ENCODE measurements at places on chromosomes 12 and 14.
A peak's percentile ranks its signal among the peaks of the same experiment; 100 is the strongest.

DNA sequence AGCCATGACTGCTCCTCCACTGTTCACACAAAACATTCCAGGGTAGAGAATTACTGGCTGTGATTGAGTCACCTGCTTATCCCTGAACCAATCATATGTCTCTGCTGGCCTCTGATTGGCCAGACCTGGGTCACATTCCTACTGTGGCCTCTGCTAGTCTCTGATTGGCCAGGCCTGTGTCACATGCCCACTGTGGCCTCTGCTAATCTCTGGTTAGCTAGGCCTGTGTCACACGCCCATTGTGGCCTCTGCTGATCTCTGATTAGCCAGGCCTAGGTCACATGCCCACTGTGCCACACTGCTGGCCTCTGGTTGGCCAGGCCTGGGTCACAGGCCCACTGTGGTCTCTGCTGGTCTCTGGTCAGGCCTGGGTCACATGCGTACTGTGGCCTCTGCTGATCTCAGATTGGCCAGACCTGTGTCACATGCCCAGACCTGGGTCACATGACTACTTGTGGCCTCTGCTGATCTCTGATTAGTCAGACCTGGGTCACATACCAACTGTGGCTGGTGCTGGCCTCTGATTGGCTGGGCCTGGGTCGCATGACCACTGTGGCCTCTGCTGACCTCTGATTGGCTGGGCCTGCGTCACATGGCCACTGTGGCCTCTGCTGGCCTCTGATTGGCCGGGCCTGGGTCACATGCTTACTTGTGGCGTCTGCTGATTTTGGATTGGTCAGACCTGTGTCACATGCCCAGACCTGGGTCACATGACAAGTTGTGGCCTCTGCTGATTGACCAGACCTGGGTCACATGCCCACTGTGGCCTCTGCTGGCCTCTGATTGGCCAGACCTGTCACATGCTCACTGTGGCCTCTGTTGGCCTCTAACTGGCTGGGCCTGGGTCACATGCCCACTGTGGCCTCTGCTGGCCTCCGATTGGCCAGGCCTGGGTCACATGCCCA is 251.6 kb downstream of the SLC15A4 start:
- no peak for DNase-seq

- no peak for DNase-seq
Measured at GRCh38 chr12:14403293-14403692, 37.8 kb downstream of the ATF7IP start.

DNA sequence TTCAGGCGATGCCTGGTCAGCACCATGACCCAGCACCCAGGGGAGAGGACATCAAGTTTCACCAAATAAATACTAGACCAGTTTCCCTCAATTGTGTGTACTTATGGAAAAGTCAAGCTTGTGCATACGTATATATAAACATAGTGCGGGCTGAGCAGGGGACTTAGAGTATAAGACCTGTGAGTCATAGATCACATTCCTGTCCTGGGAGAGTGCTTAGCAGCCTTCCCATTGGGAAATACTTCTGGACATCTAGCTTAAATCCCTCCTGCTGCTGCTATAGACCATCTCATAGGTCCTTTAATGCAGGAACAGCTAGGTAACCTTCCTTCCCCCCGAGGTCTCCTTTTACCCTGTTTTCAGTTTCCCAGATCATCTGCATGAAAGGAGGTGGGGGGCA is 51.9 kb downstream of the PRMT8 start:
- DNase-seq = no peak

DNA sequence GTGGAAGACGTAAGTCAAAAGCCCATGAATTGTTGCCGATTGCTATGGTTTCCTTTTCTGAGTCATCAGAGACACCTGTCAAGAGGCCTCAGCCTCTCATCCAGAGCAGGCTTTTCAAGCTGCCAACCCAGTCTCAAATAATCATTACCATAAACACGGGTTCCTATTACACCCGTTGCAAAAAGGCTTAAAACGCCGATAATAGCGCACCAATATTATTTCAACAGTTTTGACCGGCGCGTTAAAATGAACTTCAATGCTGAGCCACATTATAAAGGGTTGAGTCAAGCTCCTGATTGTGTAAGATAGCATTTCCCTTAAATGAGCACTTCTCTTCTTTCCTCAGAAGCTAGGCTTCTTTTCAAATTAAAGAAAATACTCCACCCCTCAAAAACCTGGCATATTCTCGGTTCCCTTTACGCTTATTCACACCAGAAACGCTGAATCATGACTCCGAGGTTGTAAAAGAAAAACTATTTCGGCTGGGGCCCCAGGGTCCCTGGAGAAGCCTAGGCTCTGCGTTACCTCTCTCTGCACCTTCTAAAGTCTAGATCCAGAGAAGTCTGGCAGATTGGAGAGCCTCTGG is 1.4 kb downstream of the TMTC1 start:
- DNase-seq = peak; percentile 68

GRCh38 chr12:21773806-21774205 is 700 bp downstream of the KCNJ8 start:
- DNase-seq = no peak

GRCh38 chr14:50924843-50925242 is 19.4 kb downstream of the PYGL start:
- no peak for DNase-seq

GRCh38 chr12:89980236-89980635 is 271.6 kb upstream of the ATP2B1 start:
- peak; percentile 72 for DNase-seq

GRCh38 chr12:41277100-41277945 is 89.2 kb downstream of the PDZRN4 start:
- DNase-seq = peak; percentile 38

GRCh38 chr12:29396774-29397173 is 15.8 kb upstream of the ERGIC2 start:
- DNase-seq = no peak

- no peak for DNase-seq
Measured at GRCh38 chr12:129161511-129161910, 308.2 kb downstream of the GLT1D1 start.

GRCh38 chr12:49825971-49826421 is 2.2 kb downstream of the NCKAP5L start:
- peak; percentile 22 for DNase-seq

DNA sequence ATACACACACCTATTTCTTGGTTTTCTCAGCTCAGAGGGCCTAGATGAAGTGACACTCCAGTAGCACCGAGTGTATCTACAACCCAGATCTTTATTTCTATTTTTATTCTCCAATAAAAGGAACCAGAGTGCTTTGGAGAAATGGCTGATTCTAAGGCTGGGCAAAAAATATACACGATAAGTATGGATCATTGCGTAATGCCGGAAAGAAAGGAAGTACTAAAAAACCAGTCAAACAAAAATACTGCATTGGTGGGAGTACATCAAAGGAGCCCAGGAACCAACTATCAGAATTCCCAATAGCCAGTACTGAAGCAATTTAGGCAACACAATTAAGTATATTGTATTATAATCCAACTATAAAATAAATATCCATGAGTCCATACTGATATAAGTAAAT is 400.9 kb upstream of the CCDC196 start:
- no peak for DNase-seq

DNA sequence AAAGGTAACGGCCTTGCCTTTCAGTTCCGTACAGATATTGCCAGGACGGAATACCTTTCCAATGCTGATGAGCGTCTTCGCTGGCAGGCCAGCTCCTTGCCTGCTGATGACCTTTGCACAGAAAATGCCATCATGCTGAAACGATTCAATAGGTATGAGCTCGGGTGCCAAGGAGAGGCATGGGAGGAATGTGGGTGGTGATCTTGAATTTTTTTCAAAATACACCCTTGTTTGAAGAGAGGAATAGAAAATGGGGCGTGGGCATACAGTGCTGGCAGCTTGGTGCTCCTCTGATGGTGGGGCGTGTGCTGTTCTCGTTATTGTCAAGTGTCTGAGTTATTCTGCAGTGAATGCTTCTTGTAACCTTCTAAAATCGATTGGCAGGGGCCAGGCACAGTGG is 52.5 kb downstream of the HSP90AA1 start:
- no peak for DNase-seq

GRCh38 chr14:22479776-22480464 is 109.1 kb downstream of the DAD1 start:
- peak; percentile 41 for DNase-seq

GRCh38 chr14:39434401-39434800 is 2.2 kb upstream of the FBXO33 start:
- DNase-seq = no peak

DNA sequence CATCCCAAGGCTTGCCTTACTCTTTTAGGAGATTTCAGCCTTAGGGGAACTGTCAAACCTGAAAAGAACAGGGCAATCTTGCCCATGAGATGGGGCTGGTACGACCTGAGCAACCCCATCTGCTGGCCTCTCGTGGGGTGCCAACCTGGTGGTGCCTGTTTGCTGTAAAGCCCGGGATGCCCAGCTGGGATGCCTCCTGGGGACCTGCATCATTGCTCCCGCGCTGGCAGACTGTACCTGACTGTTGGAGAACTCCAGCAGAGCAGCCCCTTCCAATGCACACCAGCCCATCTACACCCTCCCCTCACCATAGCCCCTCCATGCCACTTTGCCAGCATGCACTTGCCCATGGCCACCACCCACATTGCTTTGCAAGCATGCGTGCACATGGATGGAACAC is 335.7 kb downstream of the RPS29 start:
- DNase-seq = no peak

DNA sequence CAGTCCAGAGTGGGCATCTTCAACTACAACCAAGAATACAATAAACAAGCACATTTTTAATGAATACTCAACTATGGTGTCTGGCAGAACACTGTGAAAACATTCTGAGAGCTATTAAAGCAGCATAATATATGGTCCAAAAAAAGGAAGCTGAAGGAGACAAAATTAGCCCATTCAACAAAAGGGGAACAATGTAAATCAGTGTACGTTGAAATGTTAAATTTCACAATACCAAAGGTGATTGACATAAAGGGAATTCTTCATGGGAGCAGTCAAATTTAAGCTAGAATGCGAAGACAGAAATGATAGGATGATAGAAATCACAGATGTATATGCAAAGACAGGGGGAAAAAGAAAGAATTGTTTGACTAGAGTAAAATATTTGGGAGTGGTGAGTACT is 41.3 kb upstream of the SYCP3 start:
- no peak for DNase-seq

DNA sequence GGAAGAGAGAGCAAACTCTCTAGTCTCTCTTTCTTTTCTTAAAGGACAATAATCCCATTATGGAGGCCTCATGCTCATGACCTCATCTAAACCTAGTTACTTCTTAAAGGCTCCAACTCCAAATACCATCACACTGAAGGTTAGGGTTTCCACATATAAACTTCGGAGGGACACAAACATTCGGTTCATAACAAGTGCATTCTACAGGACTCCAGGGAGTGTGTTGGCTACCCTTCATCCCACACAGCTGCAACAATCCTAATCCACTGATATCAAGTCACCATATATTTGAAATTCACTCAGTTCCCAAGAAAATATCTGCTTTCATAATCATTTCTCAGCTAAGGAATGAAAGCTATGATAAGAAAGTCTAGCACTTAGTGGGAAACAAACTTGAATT is 265.9 kb upstream of the PLEKHG7 start:
- no peak for DNase-seq

GRCh38 chr12:113136128-113136989 is 798 bp upstream of the RASAL1 start:
- no peak for DNase-seq

GRCh38 chr12:6426882-6427671 is 17.7 kb upstream of the CD27 start:
- no peak for DNase-seq

DNA sequence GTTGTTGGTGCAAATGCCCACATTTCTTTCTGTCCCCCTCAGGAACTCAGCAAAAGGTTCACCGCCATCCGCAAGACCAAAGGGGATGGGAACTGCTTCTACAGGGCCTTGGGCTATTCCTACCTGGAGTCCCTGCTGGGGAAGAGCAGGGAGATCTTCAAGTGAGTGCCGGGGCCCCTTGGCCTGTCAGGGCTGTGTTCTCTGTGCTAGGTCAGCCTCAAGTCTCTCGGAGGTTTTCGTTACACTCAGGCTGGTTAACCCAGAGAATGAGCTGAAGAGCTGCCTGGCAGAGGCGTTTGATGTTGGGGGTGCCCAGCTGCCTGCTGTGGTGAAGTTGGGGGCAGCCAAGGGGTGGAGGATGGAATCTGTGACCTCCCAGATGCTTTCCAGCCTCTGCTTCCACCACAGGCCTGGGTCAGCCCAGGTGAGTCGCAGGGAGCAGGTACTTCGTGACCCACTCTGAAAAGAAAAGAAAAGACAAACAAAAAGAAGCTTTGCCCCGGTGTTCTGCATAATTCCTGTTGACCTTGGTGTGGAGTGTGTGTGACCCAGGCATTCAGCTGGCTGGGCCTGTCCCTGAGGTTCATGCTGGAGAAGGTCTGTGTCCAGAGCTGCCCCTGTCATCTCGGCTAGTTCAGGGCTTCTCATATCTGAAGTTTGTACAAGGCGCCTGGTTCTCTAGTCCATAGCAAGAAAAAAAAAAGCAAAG is 12.9 kb downstream of the OTUB2 start:
- no peak for DNase-seq

GRCh38 chr12:65567820-65568219 is 256.5 kb upstream of the HMGA2 start:
- no peak for DNase-seq

DNA sequence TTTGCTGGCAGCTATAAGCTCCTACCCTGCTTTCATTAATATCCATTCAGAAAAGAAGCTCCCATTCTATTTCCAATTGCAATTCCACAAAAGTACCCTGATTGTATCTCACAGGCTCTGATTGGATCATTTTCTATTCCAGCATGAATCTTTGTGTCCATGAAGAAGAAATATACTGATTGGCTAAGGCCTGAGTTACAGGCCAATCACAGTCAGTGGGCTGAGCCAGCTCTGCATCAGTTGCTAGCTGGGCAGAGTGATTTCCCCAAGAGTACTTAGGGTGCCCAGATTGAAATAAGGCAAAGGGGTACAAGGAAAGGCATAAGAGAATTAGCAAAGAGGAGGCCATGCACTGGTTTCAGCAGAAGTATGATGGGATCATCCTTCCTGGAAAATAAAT is 14.4 kb downstream of the ART4 start:
- DNase-seq = no peak

Data from fibroblast of skin of right quadriceps (primary cell).